Esophagus squamous epithelium (tissue), 5 donors: ENCODE measurements at places on chromosomes 16 and 17. TPM values are rescaled to one million over a fixed set of nuclear protein-coding genes. Genes with fewer than 3 reads are reported as not detected.

The PPM1E gene
- not detected for total RNA-seq

The ASPA gene
- total RNA-seq: 0.76 TPM

DNA sequence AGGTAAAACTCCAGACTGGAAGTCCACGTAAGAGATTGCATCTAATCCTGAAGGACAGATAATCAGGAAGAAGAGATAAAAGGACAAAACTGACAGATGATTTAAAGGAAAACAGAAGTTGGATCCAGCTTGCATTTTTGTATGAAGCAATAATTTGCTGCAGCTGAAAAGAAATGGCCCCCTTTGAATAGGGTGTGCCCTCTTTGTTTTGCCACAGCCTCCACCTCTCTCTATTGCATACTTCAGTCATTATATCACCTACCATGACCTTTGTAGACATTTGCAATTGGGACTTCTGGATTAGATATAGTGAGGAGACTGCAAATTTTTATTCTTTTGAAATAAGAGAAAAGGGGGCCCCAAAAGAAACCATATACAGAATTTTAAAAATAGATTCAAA, 8.1 kb downstream of the NOG start:
- H3K4me3 ChIP-seq: no peak overlapping the region
- no peaks in the 10 kb centered on the region for H3K36me3 ChIP-seq
- H3K27ac ChIP-seq: no peak overlapping the region
- no peak for DNase-seq
- H3K27me3 ChIP-seq: peaks cover 12% of the 10 kb centered on the region

DNA sequence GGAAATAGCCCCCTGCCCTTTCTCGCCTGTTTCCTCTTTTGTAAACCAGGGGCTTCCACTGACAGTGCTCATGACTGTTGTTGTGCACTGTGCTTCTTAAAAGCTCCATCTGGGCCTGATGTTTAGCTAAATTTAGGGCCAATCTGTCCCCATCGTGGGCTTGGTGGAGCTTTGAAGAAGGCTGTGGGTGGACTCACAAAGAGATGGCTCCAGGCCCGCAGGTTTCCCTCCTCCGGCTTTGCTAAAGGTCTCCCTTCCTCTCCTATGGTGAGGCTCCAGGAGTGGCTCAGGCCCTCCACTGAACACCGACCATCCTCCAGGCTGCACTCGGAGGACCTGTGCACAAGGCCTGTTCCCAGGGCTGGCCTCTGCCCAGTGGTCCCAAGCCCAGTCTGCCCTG, 30.2 kb upstream of the XPO6 start:
- no peaks in the 10 kb centered on the region for H3K27me3 ChIP-seq
- H3K4me1 ChIP-seq: no peaks in the 10 kb centered on the region
- no peak overlapping the region for H3K4me3 ChIP-seq
- no peak for DNase-seq
- no peaks in the 10 kb centered on the region for H3K36me3 ChIP-seq
- no peak overlapping the region for H3K27ac ChIP-seq
